ENCODE measurements at places on chromosomes 11 and 22.
A peak's percentile ranks its signal among the peaks of the same experiment; 100 is the strongest.

- no peak for DNase-seq
Observed at GRCh38 chr11:36703055-36703404, 105.0 kb upstream of the RAG2 start.

DNA sequence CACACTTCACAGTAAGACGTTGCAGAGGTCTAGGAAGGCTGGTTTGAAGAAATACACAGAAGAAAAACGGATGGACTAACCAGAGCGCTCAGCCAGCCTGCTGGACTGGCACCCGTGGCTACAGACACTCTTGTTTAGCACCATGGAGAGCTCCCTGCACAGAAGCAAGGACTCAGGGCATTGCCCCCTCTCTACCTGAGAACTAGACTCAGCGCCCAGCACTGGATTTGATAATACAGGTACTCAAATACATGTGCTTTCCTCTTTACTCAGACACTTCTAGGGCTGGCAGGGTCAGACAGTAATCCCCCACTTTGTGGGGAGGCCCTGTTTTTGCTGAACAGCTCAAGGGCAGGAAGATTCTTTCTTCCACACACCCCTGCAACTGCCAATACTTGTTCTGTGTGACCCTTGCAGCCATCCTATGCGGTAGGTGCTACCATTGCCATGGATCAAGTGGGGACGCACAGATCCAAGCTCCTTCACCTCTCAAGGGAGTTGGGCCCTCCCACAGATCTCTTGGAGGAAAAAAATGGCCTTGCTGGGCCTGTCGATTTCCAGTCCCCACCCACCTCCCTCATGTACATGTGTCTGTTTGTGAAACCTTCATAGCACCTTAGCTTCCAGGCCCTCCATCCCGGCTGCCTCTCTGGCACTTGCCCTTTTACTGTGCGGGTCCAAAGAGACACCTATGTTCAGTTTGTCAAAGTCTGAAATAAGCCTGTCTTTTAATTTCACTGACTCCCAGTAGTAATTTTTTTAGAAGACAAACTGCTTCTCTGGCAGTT, 5.1 kb upstream of the P2RX6 start:
- peak; percentile 49 for DNase-seq

GRCh38 chr22:42432020-42432596, at the start of gene NFAM1:
Gene NFAM1 (minus strand): TSS chr22:42432403. CDS start chr22:42432357, 46 bp downstream.
- DNase-seq: no peak

- DNase-seq: no peak
Observed at GRCh38 chr11:75450826-75451821, 18.1 kb upstream of the KLHL35 start.

DNA sequence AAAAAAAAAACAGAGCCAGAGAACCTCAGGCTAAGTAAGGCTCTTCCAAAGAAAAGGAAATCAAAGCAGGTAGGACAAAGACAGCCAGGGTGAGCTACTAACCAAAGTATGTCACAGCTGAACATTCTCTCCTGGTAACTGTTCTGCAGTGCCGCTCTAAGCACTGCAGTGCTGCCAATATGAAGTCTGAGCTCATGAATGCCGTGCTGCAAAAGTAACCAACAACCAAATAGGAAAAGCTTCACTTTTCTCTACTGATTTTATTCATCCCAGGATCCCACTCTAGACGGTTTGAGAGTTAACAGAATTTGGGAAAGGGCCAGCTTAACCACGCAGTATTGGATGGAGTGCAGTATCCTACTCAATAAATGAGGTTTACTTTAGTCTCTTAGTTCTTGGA, 3.5 kb downstream of the SIK3 start:
- DNase-seq: peak; percentile 44

GRCh38 chr11:118436639-118437207, 431 bp downstream of the KMT2A start:
- peak; percentile 11 for DNase-seq

GRCh38 chr11:31114442-31114841, 255.1 kb downstream of the DCDC1 start:
- no peak for DNase-seq

DNA sequence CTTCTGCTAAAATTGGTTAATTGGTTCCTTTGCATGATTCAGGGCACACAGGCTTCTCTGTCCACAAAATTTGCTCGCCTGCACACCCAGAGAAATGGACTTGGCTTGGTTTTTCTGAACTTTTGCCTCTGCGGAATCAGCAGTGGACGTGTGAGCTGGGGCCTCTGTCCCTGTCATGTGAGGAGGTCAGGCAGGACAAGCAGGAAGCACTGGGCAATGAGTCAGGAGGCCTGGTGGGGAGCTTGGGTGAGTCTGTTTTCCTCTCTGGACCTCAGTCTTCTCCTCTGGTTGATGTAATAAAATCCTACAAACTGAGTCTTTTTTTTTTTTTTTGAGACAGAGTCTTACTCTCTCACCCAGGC, 10.4 kb upstream of the CELSR1 start:
- DNase-seq: peak; percentile 94

- DNase-seq: no peak
Observed at GRCh38 chr22:46238541-46238940, 11.6 kb downstream of the CDPF1 start.

- no peak for DNase-seq
Observed at GRCh38 chr22:23437779-23438178, 142.3 kb downstream of the IGLL1 start.

DNA sequence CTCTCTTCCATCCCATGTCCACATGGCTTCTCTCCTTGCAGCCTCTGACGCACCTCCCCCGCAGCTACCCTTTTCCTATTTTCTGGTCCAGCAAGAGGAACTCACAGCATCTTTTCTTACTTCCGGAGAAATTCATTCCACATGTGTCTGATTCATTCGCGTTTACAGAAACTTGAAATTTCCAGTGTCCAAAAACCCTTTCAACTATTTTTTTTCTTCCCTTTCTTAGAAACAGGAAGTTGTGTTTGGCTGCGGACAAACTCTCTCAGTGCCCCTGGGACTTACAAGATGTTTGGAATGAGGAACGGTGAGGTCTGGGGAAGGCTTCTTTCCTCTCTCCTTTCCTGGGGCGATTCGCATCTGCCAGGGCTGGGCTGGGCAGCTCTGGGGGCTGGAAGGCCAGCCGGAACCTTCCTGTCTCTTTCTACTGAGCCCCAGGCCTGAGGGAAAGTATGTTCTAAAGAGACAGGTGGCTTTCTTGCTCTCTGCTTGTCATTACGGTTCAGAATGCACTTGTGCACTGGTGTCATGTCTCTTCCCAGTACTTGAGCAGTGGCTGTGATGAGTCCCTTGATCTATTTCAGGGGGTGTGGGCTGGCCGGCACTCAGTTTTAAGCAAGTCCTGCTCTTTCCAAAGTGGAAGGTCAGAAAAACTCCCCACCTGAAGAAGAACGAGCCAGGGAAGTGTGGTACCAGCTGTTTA, 27.5 kb downstream of the ADAMTS8 start:
- peak; percentile 95 for DNase-seq
